Stimulated activated CD8-positive, alpha-beta memory T cell treated with anti-CD3 and anti-CD28 coated beads, Interleukin-2, amount 100 ng/mL, for 1 hour (primary cell): ENCODE measurements at places on chromosomes 6 and 20.

DNA sequence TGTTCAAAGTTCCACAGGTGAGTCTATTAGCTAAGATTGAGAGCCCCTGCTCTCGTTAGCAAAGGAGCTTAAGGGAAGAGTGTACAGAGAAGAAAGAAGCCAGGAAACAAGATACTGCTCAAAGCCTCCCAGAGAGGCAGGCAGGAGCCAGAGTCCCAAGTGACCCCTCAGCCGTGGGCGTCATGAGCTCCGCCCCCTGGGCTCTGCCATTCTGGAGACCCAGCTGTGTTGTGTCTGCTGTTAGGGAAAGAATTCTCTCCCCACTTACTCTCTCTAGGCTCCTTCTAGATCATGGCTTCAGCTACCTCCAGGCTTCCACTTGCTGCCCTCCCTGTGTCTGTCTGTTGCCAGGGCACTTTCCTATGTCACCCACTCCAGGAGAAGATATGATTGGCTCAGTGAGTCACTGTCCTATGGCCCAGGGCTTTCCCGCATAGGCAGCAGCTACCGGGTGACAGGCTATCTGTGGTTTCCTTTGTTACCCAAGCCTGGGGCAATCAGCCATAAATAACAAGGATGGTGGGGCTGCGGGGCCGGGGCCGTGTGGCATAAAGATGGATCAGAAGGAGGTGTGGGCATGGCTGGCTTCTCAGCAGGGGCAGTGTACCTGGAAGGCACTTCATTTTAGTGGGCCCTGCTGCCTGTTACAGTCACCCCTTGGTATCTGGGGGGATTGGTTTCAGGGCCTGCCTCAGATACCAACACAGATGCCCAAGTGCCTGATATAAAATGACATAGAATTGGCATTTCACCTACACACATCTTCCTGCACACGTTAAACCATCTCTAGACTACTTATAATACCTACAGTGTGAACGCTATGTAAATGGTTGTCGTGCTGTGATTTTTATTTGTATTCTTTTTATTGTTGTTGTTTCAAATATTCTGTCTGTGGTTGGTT, 118.9 kb downstream of the ARMC2 start:
- no peak for DNase-seq

GRCh38 chr20:19817017-19817416, 59.0 kb downstream of the RIN2 start:
- DNase-seq = no peak

GRCh38 chr20:15162079-15162647, 824.8 kb upstream of the FLRT3 start:
- DNase-seq = no peak

- no peak for DNase-seq
These were observed 62.2 kb downstream of the INSM1 start for GRCh38 chr20:20430066-20430465.

DNA sequence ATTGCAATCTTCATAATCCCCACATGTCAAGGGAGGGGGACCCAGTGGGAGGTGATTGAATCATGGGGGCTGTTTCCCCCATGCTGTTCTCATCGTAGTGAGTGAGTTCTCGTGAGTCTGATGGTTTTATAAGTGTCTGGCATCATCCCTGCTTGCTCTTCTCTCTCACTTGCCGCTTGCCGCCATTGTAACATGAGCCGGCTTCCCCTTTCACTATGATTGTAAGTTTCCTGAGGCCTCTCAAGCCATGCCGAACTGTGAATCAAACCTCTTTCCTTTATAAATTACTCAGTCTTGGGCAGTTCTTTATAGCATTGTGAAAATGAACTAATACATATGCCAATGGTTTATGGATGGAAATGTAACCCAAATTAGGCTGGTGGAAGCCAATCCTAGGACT, 109.4 kb upstream of the AKAP12 start:
- no peak for DNase-seq

GRCh38 chr6:161228096-161228495, 45.8 kb downstream of the AGPAT4 start:
- no peak for DNase-seq

DNA sequence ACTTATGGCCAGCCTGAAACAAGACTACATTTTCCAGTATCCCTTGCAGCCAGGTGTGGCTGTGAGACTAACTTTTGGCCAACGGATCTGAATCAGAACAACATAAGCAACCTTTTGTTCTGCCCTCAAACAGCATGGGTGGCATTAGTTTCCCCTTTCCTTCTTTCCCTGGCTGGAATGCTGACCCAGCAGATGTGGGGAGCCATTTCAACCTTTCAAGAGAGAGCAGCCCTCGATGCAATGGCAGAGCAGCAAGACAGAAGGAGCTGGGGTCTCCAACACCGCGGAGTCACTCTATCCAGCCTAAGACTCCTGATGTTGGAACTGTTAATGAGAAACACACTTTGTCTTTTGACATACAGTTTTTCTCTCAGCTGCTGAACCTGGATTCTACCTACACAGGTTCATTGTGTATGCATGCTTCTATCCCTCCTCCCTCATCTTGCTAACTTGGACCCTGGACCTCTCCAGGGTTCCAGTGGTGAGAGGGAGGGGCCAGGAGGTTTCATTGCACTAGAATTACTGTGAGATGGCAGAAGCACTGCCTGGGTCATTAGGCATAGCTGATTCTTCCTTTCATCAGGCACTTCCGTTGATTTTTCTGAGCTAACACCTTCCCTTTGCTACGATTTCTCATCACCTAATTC, 28.8 kb upstream of the DDR1 start:
- no peak for DNase-seq

DNA sequence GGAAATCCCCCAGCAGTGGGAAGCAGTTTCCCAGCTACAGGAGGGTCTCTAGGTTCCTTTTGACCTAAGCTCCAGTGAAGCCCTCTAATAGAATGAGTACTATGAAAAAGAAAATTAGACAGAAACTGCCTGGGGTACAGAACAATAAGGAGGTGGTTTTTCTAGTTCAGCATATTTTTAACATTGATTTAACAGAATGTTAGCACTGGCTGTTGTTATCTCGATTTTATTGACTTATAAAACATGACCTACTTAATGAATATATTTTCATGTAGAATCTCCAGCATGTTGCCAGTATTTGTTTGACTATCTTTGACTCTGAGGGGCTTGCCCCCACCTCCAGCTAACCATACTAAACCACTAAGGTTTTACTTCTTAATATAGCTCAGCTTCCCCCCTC, 19.6 kb downstream of the SCGN start:
- no peak for DNase-seq

DNA sequence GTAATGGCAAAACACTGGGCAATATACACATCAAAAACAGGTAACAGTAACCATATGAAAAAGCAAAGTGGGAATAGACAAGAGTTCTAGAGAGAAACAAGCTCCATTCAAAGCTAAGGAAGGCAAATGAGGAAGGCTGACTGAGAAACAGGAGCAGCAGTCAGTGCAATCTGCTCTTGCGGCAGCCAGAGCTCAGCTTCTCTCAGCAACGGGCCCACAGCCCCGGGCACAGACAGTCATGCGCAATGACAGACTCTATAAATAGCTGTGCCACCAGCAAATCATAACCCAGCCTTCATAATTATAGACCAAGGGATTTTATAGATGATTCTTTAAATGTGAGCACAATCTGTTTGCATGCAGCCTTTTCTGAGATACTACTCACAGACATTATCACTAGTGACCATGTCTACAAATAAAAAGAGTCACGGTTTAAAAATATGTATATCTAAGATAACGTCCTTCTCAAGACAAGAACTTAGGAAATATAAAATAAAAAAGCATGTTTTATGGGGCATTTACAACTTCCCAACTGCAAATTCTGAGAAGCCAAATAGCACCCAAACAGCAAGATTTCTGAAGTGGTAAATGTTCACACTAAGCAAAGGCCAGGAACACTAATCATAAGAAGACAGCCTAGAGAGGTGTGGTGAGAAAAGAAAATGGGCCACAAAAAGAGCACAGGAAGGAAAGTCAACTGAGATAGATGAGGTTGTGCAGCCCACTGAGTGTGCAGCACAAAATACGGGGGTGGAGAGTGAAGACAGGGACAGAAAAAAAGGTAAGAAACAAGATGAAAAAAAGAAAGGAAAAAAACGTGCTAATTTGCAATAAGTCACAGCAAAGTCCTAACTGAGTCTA, 39.9 kb upstream of the BEND6 start:
- no peak for DNase-seq

DNA sequence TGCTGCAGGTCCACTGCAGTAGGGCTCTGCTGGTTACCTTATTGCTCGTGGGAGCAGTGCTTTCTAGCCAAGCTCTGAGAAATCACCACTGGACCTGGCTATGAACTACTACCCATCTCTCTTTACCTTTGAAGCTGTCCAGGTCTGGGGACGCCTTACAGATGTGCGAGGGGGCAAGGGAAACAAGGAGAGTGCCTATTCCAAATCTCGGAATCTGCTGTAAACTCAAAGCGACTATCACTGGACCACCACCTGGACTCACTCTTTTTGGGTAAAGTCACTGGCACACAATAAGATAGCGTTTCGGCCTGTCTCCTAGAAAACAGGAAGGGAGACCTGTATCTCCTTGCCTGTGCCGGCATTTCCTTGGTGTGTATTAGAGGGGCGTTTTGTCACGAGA, 5.3 kb downstream of the NRN1 start:
- no peak for DNase-seq

- no peak for DNase-seq
These were observed 29.3 kb upstream of the TRIM27 start for GRCh38 chr6:28953039-28953584.

- DNase-seq = no peak
These were observed 2.4 kb downstream of the RHAG start for GRCh38 chr6:49634092-49634835.

DNA sequence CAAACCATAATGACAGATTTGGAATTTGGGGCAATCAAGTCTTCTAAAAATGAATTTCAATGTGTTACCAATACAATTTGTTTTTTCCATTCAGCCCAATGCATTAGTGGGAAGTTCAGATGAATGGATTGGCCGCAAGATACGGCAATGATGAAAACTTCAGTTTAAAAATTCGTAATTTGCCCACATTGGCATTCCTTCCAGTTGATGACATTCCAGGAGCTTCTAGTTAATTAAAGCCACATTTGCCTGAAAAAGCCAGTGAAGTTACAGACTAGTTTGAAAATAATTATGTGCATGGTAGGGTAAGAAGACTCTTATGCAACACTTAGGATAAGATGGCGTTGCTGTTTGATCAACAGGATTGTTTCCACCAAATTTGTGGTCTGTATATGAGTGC, 46.2 kb downstream of the NHLRC1 start:
- DNase-seq = no peak

DNA sequence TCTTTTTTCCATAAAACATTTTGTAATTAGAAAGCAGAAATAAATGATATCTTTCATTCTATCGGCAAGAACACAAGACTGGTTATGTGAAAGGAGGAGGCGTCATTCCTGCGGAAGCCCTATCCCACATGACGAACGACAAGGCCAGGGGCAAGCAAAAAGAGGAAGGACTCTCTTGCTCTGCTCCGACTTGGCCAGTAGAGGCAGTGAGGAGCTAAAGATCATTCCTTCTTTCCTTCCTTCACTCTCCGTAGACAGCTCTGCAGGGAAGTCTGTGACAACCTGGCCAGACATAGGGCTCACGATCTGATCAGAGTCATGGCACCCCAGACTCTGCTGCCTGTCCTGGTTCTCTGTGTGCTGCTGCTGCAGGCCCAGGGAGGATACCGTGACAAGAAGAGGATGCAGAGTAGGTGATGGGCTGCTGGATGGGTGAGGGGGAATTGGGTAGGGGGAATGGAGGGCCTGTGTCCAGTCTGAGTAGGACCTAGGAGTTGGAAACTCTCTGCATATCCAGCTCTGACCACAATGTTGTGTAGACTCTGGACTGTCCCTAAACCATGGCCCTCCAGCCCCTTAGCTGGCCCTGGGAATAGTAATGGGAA, at the start of gene WFDC10A:
Gene WFDC10A (plus strand): TSS at position 244 of the 605 bp plus-strand sequence. CDS start 75 bp downstream, at position 319.
- no peak for DNase-seq

DNA sequence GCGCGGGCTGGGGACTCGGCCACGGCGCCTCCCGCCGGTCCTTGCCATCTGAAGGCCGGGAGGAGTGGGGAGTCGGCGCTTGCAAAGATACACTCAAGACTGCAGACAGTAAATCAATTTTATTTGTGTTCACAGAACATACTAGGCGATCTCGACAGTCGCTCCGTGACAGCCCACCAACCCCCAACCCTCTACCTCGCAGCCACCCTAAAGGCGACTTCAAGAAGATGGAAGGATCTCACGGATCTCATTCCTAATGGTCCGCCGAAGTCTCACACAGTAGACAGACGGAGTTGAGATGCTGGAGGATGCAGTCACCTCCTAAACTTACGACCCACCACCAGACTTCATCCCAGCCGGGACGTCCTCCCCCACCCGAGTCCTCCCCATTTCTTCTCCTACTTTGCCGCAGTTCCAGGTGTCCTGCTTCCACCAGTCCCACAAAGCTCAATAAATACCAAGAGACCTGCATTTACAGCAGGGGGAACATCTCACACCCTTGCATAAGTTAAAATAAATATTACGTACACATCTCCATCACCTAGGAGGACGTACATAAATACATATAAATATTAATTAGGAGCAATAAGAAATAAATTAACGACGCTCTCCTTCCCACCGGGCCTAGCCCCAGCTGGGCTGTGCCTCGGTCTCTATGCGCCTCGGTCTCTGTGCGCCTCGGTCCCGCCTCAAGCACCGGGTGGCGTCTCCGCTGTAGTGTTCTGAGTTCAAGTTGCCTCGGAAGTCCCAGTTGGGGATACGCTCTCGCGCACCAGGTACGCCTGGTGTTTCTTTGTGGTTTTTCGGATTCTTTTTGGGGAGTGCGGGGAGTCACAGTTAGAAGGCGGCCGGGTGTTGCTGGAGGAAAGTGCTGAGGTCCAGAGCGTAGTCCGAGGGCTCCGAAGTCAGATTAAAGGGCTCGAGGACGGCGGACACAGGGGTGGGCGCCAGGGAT, 889 bp upstream of the FLOT1 start:
- DNase-seq = no peak

GRCh38 chr6:6686176-6686575, 97.7 kb downstream of the LY86 start:
- no peak for DNase-seq

DNA sequence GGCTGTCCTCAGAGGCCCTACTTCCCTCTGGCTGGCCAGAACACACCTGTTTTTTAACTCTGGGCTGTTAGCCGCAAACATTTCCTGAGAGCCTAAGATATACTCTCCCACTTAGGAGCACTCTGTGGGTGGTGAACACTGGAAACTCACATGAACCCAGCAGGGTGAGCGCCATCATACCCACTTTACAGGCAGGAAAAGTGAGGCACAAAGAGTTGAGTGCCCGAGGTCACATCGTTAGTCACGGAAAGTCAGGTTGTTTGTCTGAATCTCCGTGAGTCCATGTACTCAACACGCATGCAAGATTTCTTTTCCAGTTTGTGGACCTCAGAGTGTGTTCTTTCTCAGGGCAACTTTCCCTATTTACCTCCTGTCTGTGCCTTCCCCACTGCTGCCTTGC, 1.9 kb downstream of the BAK1 start:
- no peak for DNase-seq

- no peak for DNase-seq
These were observed 10.1 kb upstream of the SRC start for GRCh38 chr20:37335642-37336368.

GRCh38 chr6:3530515-3530914, 73.7 kb upstream of the SLC22A23 start:
- DNase-seq = no peak
